ENCODE measurements at places on chromosomes 12 and 14. TPM values are rescaled to one million over a fixed set of nuclear protein-coding genes. Genes with fewer than 3 reads are reported as not detected.

DNA sequence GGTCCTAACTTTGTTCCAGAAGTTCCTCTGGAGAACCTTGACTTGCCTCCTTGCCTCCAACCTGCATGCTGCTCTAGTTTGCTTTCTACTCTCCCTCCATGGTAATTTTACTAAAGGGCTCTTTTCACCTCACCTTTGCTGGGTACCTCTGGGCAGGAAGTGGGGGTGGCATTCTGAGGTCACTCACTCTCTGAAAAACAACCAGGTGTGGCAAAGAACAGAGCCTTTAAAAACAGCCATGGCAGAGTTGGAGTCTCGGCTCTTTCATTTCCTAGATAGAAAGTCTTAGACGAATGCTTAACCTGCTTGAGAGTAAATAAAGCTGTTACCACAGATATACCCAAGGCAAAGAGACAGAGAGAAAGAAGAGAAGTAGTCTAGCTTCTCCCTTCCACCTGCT is 827.9 kb downstream of the BCL11B start:
- no peak for DNase-seq

DNA sequence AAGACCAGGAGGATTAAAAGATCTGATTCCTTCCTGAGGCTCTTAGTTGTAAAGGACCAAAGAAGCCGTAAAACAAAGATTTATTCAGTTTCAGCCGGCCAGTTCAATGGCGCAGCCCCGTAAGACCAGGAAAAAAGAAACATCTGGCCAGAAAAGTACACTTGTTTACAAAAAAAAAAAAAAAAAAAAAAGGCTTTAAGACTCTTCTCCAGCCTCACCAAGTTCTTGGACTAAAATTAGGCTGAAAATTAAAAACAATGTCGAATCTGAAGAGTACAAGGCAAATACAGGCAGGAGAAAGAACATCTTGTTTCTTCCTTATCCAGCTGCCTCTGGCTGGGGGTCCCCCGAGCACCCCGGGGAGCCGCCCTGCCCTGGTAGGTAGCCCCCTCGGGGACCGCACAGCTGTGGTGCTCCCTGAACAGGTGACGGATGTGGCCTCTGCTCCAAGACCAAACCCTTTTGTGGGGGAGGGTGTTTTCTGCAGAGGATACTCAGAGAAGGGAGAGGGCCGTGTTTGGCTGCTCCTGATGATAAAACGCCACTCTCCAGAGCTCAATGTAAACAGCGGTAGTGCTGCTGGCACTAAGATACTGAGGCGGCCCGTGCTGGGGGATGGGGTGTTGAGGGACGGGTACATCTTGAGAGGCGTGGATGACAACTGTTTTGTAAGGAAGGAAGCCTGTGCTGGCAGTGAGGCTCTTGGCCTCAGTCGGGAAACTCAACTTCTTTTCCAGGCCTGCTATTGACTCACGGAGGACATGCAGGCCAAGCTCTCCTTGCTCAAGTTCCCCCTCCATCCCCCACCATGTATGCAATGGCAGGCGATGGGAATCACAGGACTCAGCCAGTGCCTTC is 201.0 kb upstream of the DIO3 start:
- no peak for DNase-seq

The ZC3H10 gene
- total RNA-seq: 5.0 TPM

The TESPA1 gene
- not detected for total RNA-seq

The SLC17A8 gene
- not detected for total RNA-seq

- DNase-seq: peak; percentile 84
Measured at GRCh38 chr14:89922031-89922907, 32.3 kb downstream of the EFCAB11 start.

GRCh38 chr14:93042968-93043940 is 72.5 kb downstream of the ITPK1 start:
- peak; percentile 17 for DNase-seq

DNA sequence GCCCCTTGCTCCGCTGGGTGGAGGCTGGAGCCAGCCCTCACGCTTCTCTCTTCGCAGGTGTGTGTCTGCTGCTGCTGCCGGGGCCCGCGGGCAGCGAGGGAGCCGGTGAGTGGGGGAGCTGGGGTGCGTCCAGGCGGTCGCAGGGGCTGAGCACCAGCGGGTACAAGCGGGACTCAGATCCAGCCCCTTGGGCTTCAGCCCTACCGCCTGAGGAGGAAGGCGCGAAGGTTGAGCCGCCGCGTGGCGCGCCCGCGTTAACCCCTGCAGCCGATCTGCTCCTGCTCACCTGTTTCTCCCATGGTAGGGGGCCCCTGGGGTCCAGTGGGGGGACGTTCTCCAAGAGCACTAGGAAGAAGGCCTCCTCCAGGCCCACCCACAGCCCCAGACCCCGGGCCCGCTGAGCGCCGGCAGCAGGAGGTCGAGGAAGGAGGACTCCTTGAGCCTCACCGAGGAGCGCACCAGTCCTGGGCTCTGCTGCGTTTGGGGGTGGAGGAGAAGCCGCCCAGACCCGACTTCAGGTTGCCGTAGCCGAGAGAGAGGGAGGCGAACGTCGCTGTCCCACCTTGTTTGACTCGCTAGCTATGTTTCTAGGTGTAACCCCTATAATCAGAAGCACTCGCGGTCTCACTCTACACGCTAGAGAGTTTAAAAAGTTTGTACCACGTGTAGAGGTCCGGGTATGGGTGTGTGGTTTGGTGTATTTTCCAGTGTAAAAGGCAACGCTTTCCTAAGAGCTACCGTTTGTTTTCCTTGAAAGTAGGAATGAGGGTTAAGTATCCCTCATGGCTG is 834 bp downstream of the COCH start:
- DNase-seq: no peak

The AQP2 gene
- not detected for total RNA-seq

- DNase-seq: no peak
Measured at GRCh38 chr12:107519906-107520859, 165.4 kb upstream of the PWP1 start.

The KRT71 gene
- not detected for total RNA-seq

The ADAM21 gene
- under 0.01 TPM for total RNA-seq

- peak; percentile 83 for DNase-seq
Measured at GRCh38 chr12:29317556-29318363, 63.2 kb downstream of the ERGIC2 start.

GRCh38 chr14:95649230-95649629 is 37.0 kb upstream of the TCL1B start:
- DNase-seq: no peak

DNA sequence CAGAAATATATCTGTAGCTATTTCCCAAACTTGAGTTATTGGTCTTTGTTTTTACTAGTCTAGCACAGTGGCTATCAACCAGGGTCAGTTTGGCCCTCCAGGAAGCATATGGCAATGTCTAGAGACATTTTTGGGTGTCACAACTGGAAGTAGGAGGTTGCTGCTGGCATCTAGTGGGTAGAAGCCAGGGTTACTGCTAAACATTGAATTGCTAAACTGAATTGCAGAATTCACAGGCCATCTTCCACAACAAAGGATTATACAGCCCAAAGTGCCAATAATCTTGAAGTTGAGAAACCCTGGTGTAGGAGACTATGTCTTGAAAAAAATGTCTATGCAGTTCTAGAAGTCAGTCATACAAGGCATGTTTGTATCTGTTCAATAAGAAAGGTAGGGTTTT is 27.7 kb downstream of the ARHGAP5 start:
- DNase-seq: no peak

The TAS2R9 gene
- not detected for total RNA-seq

Measured in lung microvascular endothelial cell (primary cell).